ENCODE measurements at places on chromosomes 7 and 10.

DNA sequence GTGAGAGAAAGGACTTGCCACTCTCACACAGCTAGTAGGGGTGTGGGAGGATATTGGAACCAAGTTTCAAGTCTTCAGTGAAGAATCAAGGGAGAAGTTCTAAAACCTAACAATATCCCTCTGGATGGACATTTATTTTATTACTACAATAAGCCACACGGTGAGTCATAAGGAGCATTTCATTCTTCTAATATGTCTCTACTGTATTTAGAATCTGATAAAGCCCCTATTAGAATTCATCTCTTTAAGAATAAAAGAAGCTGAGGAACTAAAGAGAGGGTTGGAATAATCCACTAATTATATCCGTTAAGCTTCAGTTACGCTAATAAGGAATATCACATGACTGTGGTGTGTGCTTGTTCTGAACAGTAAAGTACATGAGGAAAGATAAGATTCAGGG, 40.9 kb upstream of the ATRNL1 start:
- no peak for DNase-seq

- no peak for DNase-seq
Observed at GRCh38 chr10:93143281-93143680, 69.6 kb downstream of the CYP26A1 start.

GRCh38 chr7:122887198-122887597, 938 bp upstream of the CADPS2 start:
- DNase-seq, result no peak

GRCh38 chr10:25382029-25382810, 207.4 kb downstream of the GPR158 start:
- no peak for DNase-seq

DNA sequence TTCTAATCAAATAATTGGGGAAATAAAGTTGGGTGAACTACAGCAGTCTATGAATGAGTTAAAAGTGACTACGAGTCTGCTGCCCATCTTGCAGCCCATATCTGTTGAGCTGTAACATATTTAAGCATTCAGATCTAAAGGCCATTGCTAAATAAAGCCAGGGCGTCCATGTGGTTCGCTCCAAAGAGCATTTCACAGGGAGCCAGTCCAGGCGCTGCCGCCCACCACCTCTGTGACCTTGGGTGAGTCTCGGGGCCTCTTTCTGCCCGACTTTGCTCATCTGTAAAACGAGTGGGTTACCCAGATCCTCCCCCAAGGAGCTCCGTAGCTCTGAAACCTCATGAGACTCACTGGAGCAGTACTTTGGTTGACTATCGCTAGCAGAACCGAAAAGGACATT, 223.1 kb downstream of the CUX1 start:
- DNase-seq, result no peak

GRCh38 chr7:112252141-112252540, 45.6 kb downstream of the ZNF277 start:
- DNase-seq, result no peak

- DNase-seq, result no peak
Observed at GRCh38 chr10:19862811-19863515, 46.7 kb downstream of the PLXDC2 start.

- DNase-seq, result no peak
Observed at GRCh38 chr7:158322616-158323530, 264.8 kb downstream of the PTPRN2 start.

DNA sequence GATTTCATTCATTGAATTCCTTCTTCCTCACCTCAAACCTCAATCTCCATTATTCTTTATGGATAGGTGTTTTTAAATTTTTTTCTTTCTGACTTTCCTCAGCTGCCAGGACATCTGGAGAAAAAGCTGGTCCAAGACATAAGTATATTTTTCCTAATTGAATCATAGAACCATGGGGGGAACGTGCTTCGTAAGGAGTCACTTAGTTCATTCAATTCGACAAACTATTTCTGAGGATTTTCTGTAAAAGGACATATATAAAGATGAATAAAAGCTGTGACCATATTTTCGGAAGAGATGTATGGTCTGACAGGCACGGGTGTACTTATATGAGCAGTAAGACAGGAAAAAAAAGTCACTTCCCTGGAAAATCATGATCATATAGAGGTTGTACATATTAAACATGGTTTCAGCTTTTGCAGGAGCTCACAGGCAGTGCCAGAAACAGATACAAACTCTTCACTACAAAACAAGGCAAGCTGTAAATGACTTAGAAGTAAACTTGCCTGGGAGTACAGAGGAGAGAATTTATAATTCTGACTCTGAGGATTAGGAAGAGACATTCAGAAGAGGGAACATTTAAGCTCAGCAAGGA, 88.2 kb upstream of the EGR2 start:
- no peak for DNase-seq

- DNase-seq, result no peak
Observed at GRCh38 chr10:10850214-10850613, 167.5 kb upstream of the CELF2 start.

DNA sequence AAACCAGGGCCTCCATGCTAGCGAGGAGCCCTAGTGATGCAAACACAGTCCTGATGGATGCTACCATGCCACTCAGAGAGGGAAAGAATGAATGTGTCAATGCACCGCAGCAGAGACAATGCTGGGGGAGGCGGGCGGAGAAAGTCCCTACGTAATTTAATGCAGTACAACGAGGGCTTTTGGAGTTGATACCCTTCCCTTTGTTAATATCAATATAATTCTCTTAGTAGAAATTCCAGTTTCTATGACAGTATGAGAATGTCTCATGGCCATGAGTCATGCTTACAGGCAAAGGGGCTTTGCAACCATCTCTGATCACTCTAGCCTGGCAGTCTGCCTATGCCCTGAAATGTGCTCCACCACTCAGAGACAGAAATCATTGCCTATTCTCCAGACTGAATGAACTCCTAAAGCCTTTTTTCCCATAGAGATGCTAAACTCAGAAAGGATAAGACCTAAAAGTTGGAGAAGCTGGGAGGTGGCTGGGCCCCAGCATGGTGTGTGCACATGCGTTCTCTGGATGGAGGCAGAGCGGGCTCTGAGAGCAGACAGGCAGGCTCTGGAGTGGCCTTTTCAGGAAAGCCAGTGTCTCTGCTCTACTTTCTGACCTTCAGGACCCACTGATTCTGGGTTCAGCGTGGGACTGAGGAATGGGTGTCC, 20.3 kb upstream of the GIMAP2 start:
- DNase-seq, result peak; percentile 55

- DNase-seq, result no peak
Observed at GRCh38 chr10:101079874-101080273, 18.1 kb downstream of the KAZALD1 start.
